ENCODE measurements at places on chromosomes 5 and 9.

DNA sequence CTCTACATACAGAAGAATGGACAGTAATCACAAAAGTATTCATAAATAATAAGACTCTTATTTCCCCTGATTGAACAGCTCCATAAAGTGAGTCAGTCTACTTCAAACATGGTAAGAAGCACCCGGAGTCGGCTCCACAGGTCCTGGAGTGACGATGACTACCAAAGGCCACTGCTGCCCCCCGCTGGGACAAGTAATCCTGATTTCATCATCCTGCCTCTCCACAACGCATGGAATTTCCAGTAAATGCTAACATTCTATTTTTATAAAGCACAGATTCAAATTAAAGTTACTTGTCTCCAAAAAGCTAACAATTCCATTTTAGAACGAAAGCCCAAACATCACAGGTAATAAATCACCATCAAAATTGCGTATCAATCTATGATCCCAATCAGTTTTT lies 16.2 kb downstream of the ATPSCKMT start:
- no peak for DNase-seq

GRCh38 chr9:22683700-22684075 lies 237.1 kb downstream of the DMRTA1 start:
- no peak for DNase-seq

- no peak for DNase-seq
These were observed 38.9 kb downstream of the CDH6 start for GRCh38 chr5:31232273-31232888.

GRCh38 chr5:102733534-102733933 lies 21.6 kb upstream of the PAM start:
- DNase-seq, result no peak

DNA sequence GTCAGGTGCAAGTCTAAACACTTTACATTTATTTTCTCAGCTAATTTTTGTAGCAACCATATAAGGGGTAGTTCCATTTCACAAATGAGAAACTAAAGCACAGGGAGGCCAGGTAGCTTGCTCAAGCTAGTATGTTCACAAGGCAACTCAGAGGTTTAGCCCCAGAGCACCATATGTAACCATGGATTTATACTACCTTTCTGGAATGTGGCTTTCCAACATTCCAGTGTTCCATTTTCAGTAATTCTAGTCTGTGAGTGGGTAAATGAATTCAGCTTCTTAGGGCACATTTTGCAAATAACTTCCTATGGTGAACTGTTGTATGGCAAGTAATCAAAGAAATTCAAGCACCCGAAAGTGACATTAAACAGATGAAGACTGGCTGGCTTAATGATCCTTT lies 25.0 kb upstream of the CAST start:
- no peak for DNase-seq

- no peak for DNase-seq
These were observed 158.1 kb downstream of the C9orf152 start for GRCh38 chr9:110049699-110050450.

GRCh38 chr5:173201636-173202265 lies 33.3 kb downstream of the NKX2-5 start:
- DNase-seq, result no peak

- DNase-seq, result no peak
These were observed 7.3 kb downstream of the CSF1R start for GRCh38 chr5:150078802-150079689.

- DNase-seq, result no peak
These were observed 442.9 kb upstream of the FTMT start for GRCh38 chr5:121408778-121409177.

DNA sequence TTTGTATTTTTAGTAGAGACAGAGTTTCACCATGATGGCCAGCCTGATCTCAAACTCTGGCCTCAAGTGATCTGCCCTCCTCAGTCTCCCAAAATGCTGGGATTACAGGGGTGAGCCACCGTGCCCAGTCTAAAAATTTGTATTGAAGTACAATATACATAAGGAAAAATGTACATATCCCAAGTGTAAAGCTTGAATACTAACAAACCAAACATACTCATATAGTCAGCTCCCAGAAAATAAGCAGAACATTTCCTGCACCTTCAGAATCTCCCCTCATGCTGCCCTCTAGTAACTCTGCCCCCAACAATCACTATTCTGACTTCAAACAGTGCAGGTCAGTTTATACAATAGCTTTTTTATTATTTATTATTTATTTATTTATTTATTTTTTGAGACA lies 1.6 kb upstream of the NOL6 start:
- no peak for DNase-seq

DNA sequence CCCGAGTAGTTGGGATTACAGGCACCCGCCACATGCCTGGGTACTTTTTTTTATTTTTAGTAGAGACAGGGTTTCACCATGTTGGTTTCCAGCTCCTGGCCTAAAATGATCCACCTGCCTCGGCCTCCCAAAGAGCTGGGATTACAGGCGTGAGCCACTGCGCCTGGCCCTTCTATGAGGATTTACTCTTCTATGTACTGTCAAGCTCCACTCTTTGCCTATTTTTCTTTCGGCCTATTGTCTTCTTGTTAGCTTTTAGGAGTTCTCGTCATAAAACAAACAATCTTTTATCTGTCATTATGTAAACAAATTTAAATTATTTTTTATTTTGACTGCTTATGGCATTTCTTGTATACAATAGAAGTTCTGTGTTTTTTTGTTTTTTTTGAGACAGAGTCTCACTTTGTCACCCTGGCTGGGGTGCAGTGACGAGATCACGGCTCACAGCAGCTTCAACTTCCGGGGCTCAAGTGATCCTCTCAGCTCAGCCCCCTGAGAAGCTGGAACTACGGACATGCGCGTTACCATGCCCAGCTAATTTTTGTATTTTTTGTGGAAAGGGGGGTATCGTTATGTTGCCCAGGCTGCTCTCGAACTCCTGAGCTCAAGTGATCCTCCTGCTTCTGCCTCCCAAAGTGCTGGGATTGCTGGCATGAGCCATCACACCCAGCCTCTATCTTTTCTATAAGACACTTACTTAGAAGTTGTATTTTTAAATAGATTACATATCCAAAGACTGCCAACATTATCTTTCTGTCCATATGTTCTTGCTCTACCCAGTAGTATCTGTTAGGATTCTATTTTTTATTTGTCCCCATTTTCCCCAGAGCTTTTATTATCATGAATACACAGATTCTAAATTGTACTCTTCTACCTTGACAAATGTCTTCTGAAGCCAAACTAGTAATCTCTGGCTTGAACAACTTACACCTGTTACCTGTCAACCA lies 29.2 kb downstream of the CSNK1A1 start:
- no peak for DNase-seq

GRCh38 chr5:60843386-60843935 lies 608 bp downstream of the ELOVL7 start:
- no peak for DNase-seq

DNA sequence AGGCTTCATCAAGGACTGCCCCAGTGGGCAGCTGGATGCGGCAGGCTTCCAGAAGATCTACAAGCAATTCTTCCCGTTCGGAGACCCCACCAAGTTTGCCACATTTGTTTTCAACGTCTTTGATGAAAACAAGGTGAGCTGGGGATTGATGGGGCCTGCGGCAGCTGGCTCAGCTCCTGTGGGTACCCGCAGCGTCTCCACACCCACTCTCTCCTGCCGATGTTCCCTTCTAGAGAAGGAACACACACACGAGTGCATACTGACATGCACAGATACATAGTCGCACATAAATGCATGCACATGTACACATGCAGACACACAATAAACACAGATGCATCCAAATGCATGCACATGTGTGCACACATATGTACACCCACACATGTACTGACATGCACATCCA lies 45.6 kb downstream of the NCS1 start:
- DNase-seq, result no peak

DNA sequence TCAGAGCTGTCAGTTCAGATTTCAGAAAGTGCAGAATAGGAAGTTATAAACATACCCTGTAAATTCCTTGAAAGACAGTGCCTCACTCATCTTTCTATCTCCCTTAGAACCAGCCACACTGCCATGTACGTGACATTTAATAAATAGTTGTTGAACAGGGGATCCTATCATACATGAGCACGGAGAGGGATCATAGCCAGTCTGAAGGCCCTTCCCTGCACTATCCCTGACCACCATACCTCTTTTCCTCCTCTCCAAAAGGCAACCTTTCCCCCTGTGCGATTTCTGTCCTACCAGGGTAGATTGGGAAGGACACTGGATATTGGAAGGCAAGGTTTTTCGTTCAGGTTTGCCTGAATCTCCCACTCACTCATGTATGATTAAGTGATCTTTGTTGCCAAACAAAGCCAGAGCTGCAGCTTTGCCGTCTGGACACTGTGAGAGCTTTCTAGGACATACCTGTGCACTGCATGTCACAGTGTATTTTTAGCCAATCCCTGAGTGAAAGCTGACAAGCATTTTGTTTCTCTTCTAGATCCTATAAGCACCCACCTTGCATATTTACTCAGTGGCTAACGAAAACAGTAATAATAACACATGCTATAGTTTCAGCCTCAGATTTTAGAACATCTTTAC lies 986.5 kb upstream of the WWC1 start:
- DNase-seq, result no peak

DNA sequence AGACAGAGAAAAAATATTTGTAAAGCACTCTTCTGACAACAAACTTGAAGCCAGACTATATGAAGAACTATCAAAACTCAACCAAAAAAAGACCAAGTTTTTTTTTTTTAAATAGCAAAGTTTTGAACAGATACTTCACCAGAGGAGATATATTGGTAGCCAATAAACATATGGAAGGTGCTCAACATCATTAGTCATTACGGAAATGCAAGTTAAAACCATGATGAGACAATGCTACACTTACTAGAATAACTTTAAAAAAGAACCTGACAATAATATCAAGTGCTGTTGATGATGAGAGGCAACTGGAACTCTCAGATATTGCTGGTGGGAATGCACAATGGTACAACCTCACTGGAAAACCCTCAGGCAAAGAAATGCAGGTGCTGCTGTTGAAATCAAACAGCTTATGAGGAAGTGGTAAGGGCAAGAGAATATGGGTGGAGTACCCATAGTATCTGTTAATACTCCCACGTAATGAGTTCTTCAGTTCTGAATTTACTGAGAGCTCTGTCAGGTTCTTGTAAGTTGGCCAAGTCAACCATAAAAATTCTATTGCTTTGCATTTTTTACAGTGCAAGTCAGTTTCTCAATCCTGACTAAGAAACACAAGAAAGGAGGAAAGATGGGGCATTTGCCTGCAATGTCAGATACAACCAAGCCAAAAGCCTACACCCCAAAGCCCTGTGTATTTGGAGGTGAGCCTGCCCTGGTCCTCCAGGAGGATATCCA lies 87.3 kb upstream of the GNAQ start:
- DNase-seq, result no peak

GRCh38 chr9:123338710-123339665 lies 17.0 kb upstream of the CRB2 start:
- DNase-seq, result peak; percentile 29

- no peak for DNase-seq
These were observed 205.2 kb downstream of the AGTPBP1 start for GRCh38 chr9:85536514-85536913.

GRCh38 chr9:27125030-27125429 lies 16.0 kb downstream of the TEK start:
- DNase-seq, result no peak

DNA sequence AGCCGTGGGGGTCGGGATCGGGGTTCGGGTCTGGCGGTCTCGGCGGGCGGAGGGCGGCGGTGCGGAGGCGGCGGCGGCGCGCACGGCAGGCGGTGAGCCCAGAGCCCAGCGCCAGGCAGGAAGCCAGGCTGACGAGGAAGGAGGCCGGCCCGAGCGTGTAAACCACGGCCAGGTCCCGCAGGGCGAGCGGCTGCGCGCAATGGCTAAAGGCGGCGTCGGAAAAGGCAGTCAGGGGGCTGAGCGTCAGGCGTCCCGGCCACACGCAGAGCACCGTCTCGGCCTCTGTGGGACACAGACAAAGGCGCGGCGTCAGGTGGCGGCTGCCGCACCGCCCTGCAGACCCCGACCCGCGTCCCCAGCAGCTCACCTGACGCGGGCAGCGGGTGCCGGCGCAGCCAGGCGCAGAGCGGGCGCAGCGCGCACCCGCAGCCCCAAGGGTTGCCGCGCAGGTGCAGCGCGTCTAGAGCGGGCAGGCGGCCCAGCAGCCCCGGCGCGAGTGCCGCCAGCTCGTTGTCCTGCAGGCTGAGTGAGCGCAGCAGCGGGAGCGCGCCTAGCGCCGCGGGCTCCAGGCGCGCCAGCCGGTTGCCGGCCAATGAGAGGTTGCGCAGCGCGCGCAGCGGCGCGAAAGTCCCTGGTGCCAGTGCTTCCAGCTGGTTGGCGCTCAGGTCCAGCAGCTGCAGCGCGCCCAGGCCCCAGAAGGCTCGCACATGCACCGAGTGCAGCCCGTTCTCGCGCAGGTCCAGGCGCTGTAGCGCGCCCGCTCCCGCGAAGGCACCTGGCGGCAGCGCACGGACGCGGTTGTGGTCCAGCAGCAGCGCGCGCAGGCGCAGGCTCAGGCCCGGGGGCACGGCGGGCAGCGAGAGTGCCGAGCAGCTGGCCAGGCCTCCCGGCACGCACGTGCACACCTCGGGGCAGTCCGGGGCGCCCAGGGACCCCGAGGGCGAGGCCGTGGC lies 671 bp downstream of the LRRC26 start:
- no peak for DNase-seq

DNA sequence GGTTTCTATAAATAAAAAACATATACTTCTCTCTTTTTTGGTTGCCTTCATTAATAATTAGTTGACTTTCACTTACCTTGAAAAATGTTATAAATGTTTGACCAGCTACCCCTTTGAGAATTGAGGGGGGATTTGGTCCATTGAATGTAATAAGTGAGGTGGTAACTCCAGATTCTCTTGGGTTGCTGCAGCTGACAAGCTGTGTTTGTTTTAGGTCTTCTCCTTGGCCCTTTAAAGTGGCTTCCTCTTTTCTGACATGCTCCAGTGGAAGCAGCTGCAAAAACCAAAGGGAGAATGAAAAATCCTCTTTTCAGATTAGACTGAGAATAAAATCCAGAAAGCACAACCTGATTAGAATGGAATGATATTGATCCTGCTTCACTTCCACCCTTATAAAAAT lies 410.5 kb downstream of the TMEM38B start:
- DNase-seq, result no peak

DNA sequence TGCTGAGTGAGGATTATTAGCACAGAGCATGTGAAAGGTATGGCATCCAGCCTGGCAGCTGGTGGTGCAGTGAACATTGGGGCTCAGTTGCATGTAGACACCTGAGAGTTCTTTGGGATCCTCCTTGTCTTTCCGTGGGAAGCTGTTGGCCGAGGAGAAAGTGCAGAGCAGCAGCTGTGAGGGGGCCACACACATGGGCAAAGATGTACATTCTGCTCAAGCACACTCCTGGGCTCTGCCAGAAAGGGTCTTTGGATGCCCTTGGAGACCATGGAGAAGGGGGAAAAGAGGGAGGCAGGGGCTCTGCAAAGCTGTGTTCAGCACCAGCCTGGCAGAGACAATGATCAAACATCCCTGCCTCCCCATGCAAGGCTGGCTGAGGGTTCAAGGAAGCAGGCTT lies 138.7 kb upstream of the PITX1 start:
- DNase-seq, result no peak

DNA sequence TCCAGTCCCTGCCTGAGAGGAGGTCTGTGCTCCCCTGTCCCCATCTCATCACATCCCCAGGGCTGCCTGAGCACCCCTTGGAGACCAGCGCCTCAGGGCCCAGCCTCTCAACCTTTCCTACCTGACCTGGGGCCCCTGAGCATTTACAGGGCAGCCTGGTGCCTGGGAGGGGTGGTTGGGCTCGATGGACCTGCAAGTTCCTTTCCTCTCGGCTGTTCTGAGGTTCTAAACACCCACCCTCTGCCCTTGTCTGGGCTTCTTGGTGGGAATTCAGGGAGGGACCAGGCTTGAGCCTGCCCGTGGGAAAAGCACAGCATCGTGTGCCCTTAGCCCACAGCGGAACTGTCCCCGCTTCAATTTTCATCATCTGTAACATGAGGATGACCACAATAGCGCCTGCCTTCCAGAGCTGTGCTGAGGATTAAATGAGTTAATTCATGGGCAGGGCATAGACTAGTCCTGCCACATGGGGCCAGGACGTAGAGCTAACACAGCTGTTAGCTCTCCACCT lies 91.0 kb upstream of the SH3PXD2B start:
- no peak for DNase-seq
